ENCODE measurements at places on chromosomes 4 and X.

GRCh38 chrX:66760651-66761050 is 121.8 kb upstream of the EDA2R start:
- DNase-seq: no peak

- no peak for DNase-seq
Measured at GRCh38 chr4:48778431-48779094, 1.5 kb downstream of the FRYL start.

GRCh38 chrX:32708542-32708941 is 502.8 kb downstream of the DMD start:
- no peak for DNase-seq

DNA sequence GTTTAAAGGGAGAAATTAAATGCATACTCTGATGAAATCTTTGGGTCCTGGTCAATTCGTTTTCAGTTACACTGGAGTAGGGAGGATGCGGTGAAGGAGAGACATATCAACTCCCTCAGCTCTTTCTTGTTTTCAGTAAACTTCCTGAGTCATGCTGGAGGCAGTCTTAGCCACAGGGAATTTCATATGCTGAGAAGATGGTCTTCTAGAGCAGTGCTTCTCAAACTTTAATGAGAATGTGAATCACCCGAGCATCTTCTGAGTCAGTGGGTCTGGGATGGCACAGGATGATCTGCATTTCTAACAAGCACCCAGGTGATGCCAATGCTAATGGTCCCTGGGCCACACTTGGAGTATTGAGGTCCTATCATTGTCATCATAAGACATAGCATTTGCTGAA is 214.5 kb downstream of the KIT start:
- no peak for DNase-seq

DNA sequence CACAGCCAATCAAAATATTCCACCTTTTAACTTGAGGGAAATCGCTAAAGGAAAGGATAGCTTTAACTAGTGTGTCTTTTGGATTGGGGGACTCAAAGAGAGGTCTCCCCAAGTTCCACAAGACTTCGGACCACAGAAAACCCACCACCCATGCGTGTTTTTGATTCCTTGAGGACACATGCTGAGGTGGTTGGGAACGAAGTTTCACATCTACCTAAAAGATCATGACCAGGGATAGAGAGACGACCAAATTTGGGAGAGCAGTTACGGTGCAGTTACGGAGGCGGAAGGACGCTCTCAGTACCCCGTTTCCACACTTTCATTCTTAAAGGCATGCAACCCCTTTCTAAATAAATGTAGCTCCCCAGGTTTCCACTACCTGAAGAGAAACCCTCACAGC is 1.1 kb downstream of the PCYT1B start:
- no peak for DNase-seq

- DNase-seq: peak; percentile 14
Measured at GRCh38 chr4:36322921-36323354, 41.5 kb downstream of the DTHD1 start.

DNA sequence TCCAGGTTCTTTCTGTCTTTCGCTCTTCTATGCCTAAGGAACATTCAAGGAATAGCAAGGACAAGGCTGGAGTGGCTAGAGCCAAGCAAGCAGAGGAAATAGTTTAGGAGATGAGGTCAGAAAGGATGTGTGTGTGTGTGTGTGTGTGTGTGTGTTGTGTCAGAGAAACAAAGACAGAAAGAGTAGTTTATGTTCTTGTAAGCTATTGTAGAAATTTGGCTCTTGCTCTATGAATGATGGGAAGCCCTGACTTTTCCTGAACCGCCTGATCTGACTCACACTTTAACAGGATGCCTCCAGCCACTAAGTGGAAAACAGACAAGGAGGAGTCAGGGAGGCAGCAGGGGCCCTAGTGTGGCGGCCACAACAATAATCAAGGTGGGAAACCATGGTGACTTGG is 39.7 kb downstream of the LGI2 start:
- DNase-seq: no peak

DNA sequence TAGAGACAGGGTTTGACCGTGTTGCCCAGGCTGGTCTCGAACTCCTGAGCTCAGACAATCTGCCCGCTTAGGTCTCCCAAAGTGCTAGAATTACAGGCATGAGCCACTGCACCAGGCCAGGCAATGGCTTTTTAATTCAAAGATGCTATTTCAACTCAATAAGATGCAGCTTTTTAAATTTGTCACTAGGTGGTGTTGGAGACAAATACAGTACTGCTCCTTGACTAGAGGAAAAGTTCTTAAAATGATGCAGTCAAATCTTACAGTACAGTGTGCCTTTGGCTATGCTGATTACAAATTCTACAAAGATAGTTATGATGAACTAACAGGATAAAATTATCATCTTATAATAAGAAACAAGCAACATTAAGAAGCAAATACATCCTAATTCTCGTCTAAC is 441.1 kb downstream of the KCNIP4 start:
- no peak for DNase-seq

DNA sequence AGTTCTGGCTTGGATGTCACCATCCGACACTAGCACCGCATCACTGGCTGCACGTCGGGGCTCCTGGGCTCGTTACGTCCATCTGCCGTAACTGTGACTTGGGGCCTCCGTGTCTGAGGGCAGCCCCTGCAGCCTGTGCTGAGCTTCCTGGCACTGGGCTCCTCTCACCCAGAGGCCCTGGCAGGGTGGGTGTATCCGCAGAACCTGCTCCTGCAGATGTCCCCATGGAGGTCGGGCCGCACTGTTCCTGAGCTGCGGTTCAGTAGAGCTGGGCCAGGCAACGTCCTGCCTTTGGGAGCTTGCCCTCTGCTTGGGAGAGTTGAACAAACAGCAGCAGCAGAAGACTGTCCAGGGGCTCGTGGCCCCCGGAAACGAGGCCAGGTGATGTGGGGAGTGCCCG is 71.4 kb downstream of the RGS12 start:
- DNase-seq: no peak

DNA sequence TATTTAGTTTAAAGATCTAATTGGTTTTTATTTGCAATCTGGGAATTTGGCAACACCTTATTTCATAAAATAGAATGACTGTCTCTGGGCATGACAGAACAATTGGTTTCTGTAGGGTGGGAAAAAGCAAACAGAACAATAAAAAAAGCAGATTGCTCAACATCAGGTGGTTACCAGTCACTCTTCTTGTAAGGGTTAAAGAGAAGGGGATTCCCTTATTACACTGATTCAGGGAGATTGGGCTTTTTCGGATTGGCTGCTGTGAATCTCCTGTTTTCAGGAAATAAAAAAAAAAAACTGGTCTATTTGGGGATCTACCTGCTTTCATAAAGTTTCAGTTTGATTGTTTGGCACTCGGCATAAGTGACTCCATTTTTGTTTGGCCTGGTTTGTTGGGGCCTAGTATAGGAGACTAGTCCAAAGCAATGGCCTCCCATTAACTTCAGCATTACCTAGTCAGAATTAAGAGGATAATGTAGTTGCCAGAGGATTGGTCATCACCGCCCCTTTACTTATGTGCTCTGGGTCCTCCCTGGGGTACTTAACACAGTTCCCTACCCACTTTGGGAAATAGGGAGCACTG is 380.5 kb downstream of the IDS start:
- no peak for DNase-seq

GRCh38 chrX:15059474-15059873 is 186.3 kb downstream of the MOSPD2 start:
- no peak for DNase-seq

GRCh38 chrX:42237956-42238355 is 314.6 kb upstream of the CASK start:
- DNase-seq: no peak

GRCh38 chrX:25034889-25035288 is 19.1 kb upstream of the ARX start:
- DNase-seq: no peak

- no peak for DNase-seq
Measured at GRCh38 chrX:98357146-98357545, 1473.4 kb downstream of the RPA4 start.

DNA sequence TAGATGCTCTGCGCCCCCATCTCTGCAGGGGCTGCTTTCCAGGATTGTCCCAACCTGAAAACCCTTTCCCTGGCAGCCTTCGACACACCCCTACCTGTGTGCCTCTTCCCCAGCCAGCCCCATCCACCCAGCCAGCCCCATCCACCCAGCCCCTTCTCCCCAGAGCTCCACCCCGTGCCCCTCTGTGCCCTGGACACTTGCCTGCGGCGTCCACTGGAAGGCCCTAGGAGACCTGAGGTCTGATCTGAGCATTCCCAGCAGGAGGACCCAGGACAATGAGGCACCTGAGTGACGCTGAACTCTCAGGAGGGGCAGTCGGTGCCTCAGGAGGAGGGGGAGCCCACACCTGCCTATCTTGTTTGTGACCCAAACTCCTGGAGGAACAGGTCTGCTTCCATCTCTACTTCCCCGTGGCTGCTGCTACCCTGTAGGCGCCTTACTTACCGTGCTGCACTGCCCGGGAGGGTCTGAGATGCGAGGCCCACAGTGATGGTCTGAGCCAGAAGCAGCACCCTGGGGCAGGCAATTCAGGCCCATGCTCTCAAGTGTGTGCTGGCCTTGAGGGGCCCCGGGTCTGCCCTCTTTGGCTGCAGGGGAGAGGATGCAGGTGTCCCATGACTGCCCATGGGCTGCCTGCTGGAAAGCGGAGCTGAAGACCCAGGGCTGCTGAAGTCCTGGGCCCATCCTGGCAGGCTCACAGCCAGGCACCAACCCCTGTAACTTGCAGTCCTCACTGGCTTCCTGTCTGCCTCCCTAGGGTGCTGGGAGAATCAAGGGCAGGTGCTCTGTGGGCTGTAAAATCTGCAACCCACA is 4.9 kb downstream of the LRPAP1 start:
- no peak for DNase-seq

- no peak for DNase-seq
Measured at GRCh38 chrX:20445109-20445508, 178.4 kb upstream of the RPS6KA3 start.

GRCh38 chrX:130304587-130305368 is 34.9 kb upstream of the SLC25A14 start:
- DNase-seq: no peak

- DNase-seq: no peak
Measured at GRCh38 chr4:156695163-156695562, 276.4 kb downstream of the PDGFC start.

GRCh38 chr4:17327591-17327990 is 184.3 kb downstream of the QDPR start:
- no peak for DNase-seq

DNA sequence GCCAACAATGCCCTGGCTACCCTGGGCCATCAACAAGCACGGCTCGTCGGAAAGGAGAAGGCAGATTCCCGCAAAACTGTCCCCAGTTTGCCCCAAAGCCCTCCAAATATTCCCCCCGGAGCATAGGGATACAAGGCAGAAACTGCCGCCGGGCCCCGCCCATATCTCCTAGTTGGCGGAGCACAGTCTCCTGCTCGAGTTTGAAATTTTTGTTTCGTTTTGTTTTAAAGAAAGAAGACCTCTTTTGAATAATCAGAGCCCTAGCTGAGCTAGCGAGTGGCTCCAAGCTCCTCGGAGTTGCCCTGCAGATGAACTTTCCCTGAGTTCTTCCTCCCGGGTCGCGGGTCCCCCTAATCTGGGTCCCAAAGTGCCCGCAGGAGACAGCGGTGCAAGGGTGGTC is 138.1 kb upstream of the ZIC3 start:
- DNase-seq: no peak

DNA sequence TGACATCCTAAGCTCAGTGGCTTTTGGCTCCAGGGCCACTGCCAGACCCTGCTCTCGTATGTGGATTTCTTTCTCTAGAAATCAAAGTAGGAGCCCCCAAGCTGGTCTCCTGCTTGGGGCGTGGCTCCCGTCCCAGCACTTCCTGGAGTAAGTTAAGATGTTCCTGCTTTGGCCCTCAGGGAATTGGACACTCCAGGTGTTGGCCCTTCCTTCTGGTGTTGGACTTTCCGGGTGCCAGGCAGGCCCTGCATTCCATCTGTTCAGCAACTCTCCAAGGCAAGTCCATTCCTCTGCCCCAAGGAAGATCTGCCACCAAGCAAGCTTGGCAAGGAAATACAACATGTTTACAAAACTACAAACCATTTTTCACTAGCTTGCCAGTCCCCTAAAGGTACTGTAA is 22.1 kb upstream of the GPC4 start:
- DNase-seq: no peak

- DNase-seq: no peak
Measured at GRCh38 chr4:42703813-42704212, 46.9 kb upstream of the ATP8A1 start.

- no peak for DNase-seq
Measured at GRCh38 chr4:113157086-113157857, 107.8 kb downstream of the ANK2 start.

DNA sequence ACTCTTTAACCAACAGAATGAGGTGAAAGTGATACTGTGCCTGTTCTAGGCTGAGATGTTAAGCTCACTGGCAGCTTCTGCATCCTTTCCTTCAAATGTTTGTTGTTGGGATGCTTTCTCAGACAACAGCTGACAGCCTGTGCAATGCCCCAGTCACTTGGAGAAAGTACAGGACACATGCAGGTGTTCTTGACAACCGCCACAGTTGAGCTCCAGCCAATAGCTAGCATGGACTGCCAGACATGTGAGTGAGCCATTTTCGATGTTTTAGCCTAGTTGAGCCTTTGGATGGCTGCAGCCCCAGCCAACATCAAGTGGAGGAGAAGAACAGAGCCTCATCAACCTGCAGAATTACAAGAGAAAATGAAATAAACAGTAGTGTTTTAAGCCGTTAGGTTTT is 94.1 kb upstream of the PPP3CA start:
- no peak for DNase-seq

DNA sequence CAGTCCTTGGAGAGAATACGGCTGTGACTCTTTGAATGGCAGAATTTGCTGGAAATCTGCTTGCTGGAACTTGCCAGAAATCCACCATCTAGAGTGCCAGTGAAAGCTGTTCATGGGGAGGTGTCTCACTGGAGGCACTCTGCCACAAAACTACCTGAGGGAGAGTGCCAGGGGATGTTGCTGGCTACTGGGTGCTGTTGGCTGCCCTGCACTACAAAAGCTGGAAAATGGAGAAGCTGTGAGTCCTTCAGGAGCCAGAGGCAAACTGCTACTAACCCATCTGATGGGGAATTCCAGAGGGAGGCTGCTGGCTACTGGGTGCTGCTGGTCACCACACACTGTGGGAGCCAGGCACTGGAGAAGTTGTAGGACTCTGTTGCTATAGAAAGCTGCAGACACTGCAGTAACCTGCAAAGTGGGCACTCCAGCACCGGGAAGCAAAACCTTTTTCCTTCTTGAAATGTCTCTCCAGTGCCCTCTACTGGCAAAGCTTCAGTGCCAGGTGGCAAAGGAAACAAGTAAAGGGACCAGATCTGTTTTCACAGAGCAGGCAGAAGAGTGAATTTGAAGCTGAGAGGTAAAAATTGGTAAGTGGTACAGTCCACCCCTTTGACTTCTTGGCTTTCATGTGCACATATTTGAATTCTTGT is 47.8 kb upstream of the HSD17B10 start:
- peak; percentile 44 for DNase-seq

GRCh38 chrX:96989830-96990571 is 106.3 kb downstream of the RPA4 start:
- no peak for DNase-seq

- no peak for DNase-seq
Measured at GRCh38 chrX:53244610-53245009, 19.6 kb upstream of the KDM5C start.
